ENCODE measurements at places on chromosomes 1 and 21. TPM values are rescaled to one million over a fixed set of nuclear protein-coding genes. Genes with fewer than 3 reads are reported as not detected.

- DNase-seq, result no peak
Measured at GRCh38 chr1:47926461-47926999, 70.7 kb downstream of the TRABD2B start.

- DNase-seq, result no peak
Measured at GRCh38 chr1:106746448-106747085, 309.9 kb upstream of the PRMT6 start.

F13B gene
- not detected for total RNA-seq

GRCh38 chr1:202293569-202293968, 48.2 kb downstream of the UBE2T start:
- DNase-seq, result peak; percentile 67

DNA sequence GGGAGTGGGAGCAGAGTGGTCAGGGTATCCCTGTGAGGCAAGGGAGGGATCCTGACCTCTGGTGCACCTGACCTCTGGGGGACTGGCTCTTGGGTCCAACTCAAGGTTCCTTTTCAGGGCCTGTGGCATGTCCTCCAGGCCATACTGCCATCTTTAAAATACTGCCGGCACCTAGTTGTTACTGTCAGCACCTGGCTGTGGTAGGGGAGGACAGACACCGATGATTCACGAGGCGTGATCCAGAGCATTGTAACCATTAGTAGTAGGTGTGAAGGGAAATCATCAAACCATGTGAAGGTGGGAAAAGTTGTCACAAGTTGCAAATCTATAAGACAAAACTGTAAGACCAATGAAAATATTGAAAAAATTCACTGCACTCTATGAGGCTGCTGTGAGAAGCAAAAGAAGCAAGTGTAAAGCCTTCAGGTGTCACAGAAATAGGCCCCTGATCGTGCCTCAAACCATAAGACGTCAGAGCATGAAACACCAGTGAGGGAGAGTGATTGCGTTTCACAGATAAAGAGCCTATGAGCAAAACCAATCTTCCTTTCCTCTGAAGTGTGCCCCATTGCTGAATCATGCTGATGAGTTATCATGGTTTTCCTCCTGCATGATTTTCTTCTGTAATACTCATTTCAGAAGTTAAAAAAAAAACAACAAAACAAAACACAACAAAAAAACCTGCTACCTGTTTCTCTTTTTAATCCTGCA, 55.3 kb downstream of the CDC7 start:
- DNase-seq, result peak; percentile 85

RGS18 gene
- total RNA-seq, result not detected

RAB42 gene
- total RNA-seq, result 3.9 TPM

DNA sequence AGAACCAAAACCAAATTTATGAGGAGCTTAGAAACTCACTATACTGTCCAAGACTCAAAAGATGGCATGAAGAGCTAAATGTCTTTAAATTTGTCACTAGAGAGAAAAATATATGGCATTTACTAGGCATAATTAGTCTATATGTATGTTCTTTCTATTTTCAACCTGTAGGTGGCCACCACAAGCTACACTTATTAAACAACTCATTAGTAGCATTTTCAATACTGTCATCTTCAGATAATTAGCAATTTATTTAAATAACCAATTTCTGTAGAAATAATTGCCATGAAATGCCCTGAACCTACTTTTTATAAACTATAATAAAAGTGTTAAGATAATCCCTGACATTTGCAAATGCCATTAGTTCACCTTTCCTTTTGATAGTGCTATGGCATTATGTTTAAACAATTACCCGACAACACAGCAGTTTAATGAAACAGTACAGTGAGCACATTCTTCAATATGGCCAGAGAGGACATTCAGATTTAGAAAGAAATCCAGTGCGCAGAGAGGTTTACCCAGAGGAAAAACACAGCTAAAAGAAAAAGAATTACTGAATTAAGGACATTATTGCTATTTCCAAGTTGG, 522.5 kb downstream of the PTBP2 start:
- peak; percentile 37 for DNase-seq

DNA sequence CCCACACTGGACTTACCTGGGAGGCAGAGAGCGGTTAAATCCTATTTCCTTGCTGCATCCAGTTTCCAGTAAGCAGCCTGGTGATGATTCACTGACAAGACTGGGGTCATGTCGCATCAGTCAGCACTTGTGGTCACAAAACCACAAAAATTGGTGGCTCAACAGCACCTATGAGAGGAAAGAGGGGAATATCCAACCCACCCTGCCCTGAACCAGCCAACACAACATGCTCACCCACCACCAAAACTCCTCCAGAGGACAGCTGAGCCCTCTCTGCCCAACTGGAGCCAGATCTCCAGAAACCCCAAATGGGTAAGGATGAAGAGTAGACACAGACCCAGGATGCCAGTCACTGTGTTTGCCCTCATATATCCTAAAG, 64.0 kb downstream of the CD46 start:
- peak; percentile 30 for DNase-seq

- peak; percentile 55 for DNase-seq
Measured at GRCh38 chr1:94279038-94279437, 41.7 kb upstream of the ARHGAP29 start.

DNA sequence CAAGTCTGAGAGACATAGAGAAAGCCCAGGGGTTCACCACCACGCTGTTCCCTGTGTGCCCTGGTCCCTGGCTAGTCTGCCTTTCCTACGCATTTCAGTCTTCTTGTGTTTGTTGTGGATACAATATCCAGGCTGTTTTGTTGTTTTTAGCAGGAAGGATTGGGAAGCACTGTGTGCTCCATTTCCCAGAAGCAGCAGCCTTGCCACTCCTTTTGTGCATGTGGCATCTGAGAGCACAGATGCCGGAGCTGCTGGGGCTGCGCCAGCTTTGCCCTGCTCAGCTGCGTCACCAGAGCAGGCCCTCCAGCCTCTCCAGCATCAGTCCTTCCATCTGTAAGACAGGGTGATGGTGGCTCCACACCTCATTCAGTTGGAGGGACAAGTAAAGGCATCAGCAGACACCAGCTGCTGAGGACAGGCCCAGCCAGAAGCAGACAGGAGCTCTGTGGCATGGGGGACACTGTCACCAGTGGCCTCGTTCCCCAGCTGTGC, 94.4 kb upstream of the COL6A1 start:
- DNase-seq, result peak; percentile 13

DNA sequence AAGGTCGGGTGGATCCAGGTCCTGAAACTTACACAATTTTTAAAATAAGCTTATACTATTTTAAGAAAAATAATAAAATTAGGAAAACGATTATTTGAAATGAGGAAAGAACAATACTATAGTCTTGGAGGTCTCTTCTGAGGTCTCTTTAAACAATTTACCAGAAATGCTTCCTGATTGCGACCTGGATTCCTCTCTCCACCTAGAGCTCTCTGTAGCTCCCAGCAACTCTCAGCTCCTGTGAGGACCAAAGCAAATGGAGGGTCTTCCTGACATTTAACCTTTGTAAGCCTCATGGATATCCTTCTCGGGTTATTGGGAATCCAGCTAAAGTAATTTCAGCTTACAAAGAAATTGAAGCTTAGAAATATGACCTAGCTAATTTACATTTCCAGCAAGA, 886 bp downstream of the BTBD8 start:
- DNase-seq, result no peak

GOLT1A gene
- not detected for total RNA-seq

- DNase-seq, result peak; percentile 64
Measured at GRCh38 chr1:233240829-233241682, 54.5 kb downstream of the PCNX2 start.

C1QA gene
- not detected for total RNA-seq

DNA sequence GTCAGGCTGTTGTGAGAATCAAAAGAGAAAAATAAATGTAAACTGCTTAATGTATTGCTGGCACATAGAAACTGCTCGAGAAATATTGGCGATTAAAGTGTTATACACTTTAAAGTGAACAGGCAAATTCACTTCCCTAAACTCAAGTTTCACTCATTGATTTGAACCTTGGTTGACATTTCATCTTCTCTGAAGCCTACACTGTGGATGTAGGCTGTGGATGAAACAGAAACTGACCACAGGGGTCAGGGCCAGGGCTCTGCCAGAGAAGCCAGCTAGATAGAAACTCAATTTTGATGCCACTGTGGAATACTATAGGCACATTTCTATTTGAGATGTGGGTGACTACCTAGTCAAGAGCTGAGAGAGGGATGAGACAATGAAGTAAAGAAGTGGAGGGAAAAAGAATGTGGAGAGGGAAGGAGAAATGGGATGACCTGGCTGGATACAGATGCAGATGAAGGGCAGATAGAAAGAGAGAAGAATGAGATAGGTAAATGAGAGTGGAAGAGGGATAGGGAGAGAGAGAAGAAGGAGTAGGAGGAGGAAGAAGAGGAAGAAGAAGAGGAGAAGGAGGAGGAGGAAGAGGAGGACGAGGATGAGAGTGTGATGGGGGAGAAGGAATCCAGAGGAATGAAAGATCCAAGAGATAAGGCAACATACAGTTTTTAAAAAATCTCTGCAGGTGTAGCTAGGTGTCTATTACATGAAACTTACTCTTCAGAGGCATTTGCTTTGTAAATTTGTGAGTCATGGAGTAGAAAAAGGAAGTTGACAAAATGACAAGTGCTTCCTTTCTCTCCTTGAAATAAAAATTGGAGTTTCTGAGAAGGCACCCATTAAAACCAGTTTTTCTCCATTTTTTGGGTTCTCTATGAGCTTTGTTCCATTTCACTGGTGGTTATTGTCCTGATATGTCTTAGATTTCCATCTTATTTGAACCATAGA, 17.4 kb upstream of the CD1D start:
- DNase-seq, result no peak

GRCh38 chr1:31366796-31367195, 6.1 kb downstream of the FABP3 start:
- DNase-seq, result no peak

- DNase-seq, result no peak
Measured at GRCh38 chr1:59288046-59288445, 8.8 kb upstream of the FGGY start.

GRCh38 chr1:29793101-29793546, 556.8 kb downstream of the PTPRU start:
- DNase-seq, result peak; percentile 82

- DNase-seq, result no peak
Measured at GRCh38 chr1:12697397-12697796, 18.5 kb upstream of the AADACL3 start.

MRPL24 gene
- 26.1 TPM for total RNA-seq

CELA3A gene
- not detected for total RNA-seq

NBPF10 gene
- 1.3 TPM for total RNA-seq

- no peak for DNase-seq
Measured at GRCh38 chr1:89708751-89709375, 75.9 kb downstream of the LRRC8C start.

DNA sequence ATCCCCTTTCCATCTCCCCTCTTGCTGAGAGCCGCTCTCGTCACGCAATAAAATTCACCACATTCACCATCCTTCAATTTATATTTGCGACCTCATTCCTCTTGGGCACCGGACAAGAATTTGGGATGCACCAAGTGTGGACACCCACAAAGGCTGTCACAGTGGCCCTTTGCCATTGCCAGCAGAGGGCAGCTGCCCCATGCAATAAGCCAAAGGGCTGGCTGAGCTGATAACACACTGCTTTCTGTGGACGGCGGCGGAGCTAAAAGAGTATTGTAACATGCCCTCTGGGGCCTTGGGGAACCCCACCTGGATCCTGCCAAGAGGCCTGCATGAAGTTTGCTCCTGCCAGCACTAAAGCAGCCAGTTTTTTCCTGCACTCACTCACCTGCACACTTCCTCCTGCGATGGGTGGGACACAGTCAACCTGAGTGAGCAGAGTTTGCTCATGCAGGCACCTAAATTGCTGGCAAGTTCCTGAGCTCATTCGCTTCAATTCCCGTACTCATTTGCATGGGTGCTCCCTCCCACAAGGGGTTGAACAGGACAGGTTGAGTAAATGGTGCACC, 792.3 kb upstream of the ADAMTS5 start:
- no peak for DNase-seq

DNA sequence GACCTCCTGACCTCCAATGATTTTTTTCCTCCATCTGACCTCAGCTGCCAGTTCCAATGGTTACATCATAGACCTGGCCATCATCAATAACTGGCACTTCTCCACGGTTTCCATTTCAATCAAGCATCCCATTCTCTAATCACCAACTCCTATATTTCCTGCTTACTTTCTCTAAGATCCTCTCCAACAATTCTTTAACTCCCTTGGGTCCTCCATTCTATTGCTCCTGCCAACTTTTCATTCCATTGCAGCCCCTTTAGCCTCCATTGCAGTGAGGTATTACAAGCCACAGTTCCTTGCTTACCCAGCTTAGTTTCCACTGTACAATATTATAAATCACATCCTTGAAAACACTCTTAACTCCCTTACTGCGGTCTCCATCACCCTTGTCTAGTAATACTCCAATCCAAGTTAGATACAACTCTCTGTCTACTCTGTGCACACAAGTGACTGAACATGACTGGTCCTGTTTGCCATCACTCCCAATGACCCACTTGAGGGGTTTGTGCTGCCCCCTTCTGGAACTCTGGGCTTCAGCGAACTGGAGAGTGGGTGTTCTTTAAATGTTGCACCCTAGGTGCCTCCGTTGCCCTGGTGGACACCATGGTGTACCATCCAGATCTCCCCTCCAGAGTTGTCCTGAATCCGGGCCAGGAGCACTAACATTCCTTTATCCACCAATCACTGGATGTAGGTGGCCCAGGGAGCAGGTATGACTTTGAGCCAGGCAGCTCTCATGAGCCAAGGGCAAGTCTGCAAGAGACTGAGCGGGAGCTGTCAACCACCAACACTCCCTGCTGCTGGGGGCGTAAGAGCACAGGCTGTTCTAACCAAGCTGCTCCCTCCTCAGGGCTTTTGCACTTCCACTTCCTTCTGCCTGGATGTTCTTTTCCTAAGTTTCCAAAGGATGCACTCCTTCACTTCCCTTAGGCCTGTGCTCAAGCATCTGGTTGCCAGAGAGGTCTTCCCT, 3.7 kb upstream of the FNDC7 start:
- DNase-seq, result no peak

GRCh38 chr1:50976890-50977574, 7.0 kb downstream of the CDKN2C start:
- peak; percentile 37 for DNase-seq

DNA sequence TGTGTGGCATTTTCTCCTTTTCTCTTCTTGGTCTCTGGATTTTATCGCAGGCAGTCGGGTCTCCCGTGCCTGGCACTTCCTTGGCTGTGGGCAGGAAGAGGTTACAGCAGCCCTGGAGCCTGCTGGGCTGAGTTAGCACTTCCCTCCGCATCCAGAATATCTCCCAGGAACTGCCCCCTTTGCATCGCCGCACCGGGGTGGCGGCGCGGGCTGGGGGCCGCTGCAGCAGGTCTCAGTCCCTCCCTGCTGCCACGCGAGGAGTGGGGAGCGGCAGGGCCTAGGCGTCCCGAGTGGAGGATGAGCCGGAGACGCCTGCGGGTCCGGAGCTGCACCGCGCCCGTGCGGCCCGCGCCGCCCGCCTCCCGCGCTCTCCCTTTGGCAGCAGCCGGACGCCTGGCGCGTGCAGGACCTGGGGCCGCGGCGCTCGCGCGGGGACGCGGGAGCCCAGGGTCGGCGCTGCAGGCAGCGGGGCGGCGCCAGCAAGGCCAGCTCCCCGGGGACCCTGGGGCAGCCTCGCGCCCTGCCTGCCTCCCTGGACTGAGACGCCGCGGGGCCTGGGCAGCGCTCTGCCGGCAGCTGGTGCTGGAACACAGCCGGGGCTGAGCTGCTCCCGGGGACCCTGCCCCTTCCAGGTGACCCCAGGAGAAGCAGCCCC, 192.8 kb downstream of the PRDM2 start:
- DNase-seq, result no peak

Measured in fibroblast of villous mesenchyme (primary cell).